ENCODE measurements at places on chromosomes 13 and 19. TPM values are rescaled to one million over a fixed set of nuclear protein-coding genes. Genes with fewer than 3 reads are reported as not detected.

DNA sequence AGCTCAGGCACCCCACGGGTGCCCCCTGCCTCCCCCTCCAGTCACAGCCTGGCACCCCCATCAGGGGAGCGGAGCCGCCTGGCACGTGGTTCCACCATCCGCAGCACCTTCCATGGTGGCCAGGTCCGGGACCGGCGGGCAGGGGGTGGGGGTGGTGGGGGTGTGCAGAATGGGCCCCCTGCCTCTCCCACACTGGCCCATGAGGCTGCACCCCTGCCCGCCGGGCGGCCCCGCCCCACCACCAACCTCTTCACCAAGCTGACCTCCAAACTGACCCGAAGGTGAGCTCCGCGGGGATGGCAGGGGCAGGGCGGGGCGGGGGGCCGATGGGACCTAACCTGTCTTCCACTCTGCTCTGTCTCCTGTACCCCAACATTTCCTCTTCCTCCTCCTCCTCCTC lies 25.0 kb downstream of the CKM start:
- DNase-seq: no peak

GRCh38 chr13:35472323-35472881 lies 4.1 kb downstream of the MAB21L1 start:
- DNase-seq: no peak

DNA sequence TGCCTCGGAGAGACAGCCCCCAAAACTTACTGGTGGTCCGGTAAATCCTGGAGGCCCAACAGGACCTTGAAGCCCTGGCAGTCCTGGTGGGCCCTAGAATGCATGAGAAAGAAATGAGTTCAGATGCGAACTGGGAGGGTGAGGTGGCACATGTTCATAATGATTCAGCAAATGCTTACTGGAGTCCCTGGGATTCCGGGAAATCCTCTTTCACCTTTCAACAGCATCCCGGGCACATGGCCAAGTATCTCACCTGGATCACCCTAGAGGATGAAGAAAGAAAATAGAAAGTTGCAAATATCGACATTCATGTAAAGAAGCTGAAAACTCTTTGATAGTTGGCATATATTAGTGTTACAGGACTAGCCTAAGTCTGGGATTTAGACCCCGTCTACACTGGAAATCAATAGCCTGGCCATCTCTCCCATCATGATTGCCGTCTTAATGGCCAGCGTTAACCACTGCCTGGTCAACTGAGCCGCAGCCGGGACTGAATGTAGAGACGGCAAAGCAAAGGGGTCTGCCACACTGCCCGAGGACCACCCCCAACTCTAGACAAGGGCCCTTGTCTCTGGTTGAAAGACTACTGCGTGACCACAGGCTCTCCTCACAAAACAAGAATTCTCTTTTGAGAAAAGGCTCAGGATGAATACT lies 96.9 kb downstream of the COL4A1 start:
- DNase-seq: no peak

- DNase-seq: no peak
Measured at GRCh38 chr13:32956595-32956933, 59.7 kb upstream of the KL start.

Gene SYDE1
- total RNA-seq: 7.4 TPM

Gene SMIM24
- not detected for total RNA-seq

Gene FUZ
- total RNA-seq: 7.8 TPM

Gene CYP4F2
- 228 TPM for total RNA-seq

All from right lobe of liver (tissue), 6 donors.